Cerebellar cortex (tissue), 1 donor: ENCODE measurements at places on chromosomes 6 and 20.

DNA sequence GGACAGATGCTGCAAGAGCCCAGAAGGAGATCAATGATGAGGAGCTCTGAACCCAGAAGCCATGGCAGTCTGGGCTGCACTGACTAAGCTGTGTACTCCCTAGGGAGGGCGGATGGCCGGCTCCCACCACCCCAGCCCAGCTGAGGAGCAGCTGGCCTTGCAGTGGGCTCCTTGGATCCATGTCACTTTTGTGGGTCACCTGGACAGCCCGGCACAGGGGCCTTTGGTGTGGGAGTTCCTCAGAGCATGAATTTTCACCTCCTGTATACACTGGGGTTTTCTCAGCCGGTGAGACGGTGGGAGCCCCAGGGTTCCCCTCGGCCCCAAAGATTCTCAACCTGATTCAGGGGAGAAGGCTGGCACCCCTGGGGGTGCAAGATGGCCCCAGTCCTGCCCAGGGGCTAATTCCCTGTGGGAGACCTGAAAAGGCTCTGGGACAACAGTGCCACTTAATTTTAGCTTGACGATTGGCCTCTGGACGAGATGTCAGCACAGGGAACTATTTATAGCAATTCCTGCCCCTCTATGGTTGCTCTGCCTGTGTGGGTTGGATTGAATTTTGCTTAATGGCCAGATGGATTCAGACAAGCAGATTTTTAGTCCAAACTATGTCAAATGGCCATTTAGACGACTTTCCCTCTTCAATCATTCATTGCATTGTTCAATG is 121.6 kb upstream of the PMEPA1 start:
- no peak for DNase-seq

DNA sequence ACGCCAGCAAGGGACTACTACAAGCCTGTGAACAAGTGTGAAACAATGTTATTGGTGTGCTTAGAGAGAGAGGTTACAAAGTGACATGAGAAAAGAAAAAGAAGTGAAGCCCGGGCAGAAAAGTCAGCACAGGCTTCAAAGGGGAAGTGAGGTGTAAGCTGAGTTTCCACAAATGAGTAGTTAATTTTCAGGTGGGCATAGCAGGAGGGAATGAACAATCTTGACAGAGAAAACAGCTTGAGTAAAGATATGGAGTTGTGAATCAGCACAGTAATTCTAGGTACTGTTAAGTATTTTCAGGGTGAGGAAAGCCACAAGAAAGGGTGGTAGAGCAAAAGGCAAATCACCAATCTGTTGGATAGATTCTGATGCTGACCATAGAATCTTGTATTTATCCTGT is 4.3 kb downstream of the KCNQ5 start:
- DNase-seq = no peak

- DNase-seq = no peak
Measured at GRCh38 chr20:64039293-64040160, 3.5 kb downstream of the C20orf204 start.

GRCh38 chr6:28953039-28953584 is 29.3 kb upstream of the TRIM27 start:
- DNase-seq = peak; percentile 53

- no peak for DNase-seq
Measured at GRCh38 chr6:15709651-15710269, 46.9 kb upstream of the DTNBP1 start.

DNA sequence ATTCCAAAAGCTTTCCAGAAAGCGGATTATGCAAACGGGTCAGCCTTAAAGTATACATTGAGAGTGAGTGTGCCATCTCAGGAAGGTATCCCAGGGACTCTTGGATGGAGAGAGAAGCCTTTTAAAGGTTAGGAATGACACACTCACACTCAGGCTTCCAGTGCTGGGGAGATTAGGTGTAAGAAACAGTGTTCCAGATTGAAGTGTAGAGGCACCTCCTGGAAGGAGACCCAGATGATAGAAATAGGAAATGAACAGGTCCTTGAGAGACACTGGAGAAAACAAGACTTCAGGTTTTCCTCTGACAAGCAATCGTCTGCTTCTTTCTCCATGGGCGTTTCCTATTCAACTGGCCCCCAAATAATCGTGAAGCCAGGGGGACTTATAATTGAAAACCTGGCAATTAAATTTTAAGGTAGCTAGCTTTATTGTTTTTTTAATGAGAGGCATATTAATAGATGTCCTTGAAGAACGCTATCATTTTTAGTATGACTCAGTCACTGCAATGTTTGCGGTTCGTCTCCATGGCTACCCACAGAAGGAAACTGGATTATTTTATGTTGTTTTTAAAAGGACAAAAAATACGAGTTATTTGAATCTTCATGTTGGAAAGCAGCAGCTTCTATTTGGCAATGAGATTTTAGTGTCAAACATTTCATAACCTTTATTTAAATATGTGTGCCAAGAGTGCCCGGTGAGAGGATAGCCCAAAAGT is 85.3 kb downstream of the TRMT6 start:
- no peak for DNase-seq

DNA sequence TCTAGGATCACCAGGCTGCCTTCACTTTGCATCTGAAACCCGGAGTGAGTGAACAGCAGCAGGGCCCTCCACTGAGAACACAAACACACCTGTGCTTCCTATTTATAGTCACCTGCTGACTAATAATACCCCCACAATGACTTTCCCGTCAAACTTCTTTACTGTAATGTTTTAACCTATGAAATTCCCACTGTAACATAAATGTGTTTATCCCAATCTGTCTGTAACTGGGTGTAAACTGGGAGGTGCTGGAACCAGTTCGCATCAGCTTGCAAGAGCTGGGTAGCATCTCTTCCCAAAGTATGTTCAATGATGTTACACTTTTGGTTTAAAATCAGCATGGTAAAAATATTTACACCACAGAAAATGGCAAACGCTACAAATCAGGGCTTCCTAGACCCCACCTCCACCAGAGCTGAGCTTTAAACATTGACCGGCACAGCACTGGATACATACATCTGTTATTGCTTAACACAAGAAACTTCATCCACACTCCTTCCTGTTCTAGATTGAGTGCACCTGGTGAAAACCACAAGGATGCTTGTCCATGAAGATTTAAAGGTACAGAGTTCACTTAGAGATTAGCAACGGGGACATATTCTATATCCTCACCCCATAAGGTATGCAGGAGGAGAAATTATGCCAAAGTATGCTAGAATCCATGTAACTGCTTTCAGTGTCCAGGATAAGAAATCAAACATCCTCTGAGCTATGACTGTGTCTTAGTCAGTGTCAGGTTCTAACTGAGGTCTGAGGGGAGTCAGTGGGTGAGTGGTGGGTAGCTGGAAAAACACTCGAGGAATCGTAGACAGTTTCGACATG is 79.0 kb downstream of the ALDH8A1 start:
- DNase-seq = no peak

DNA sequence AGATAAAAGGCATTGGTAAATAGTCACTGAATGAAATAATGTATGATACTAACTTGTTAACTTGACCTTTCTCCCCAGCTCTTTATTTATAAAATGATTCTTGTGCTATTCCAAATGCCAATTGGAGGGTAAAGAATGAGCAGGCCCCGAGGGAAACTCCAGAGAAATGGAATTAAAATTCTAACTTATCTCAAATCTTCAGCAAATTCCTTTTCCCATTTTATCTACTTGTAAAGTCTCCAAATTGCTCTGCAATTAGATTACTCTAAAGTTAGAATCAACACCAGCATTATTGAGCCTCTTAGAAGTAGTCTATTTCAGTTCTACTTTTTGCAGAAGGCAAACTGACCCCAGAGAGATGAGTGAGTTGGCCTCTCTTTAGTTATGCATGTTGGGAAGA is 165.9 kb upstream of the PREP start:
- no peak for DNase-seq

GRCh38 chr6:121726596-121726995 is 291.1 kb downstream of the GJA1 start:
- no peak for DNase-seq

GRCh38 chr20:50885068-50885467 is 46.2 kb downstream of the ADNP start:
- no peak for DNase-seq

GRCh38 chr20:11235058-11235457 is 561.3 kb upstream of the JAG1 start:
- DNase-seq = no peak

- no peak for DNase-seq
Measured at GRCh38 chr6:138293428-138294395, 75.4 kb upstream of the PBOV1 start.
